ENCODE measurements at places on chromosomes 1 and 21. TPM values are rescaled to one million over a fixed set of nuclear protein-coding genes. Genes with fewer than 3 reads are reported as not detected.

Gene C2CD4D
- 1.4 TPM for total RNA-seq

Gene ENTREP3
- 15.8 TPM for total RNA-seq

Gene SPATA21
- total RNA-seq = 6.0 TPM

Gene SMYD3
- total RNA-seq = 38.8 TPM

Gene TNFRSF8
- 6.9 TPM for total RNA-seq

Gene E2F2
- total RNA-seq = 6.6 TPM

Gene OR14K1
- total RNA-seq = 3.0 TPM

Gene HNRNPCL2
- not detected for total RNA-seq

Gene CACNA1S
- total RNA-seq = 0.12 TPM

Gene SLC9C2
- total RNA-seq = 15.8 TPM

Gene FCMR
- 1.3 TPM for total RNA-seq

Gene LRRC71
- 23.1 TPM for total RNA-seq

Gene EBNA1BP2
- 74.0 TPM for total RNA-seq

Gene COL11A1
- 4.0 TPM for total RNA-seq

Gene IGSF5
- total RNA-seq = 0.62 TPM

Gene PAX7
- 0.16 TPM for total RNA-seq

Gene CRABP2
- 2.1 TPM for total RNA-seq

Gene PALMD
- 23.5 TPM for total RNA-seq

Gene OPTC
- total RNA-seq = 0.55 TPM

Gene EFNA1
- 13.1 TPM for total RNA-seq

Gene KRTAP25-1
- not detected for total RNA-seq

Gene PLPPR4
- 8.7 TPM for total RNA-seq

Gene LEPR
- total RNA-seq = 9.1 TPM

Gene NTMT2
- total RNA-seq = not detected

Gene IVL
- total RNA-seq = not detected

Gene GBP5
- 5.6 TPM for total RNA-seq

Gene PLA2G2D
- total RNA-seq = not detected

Gene CYP2J2
- total RNA-seq = 3.1 TPM

Gene B3GALT5
- total RNA-seq = 2.7 TPM

Gene PM20D1
- 0.81 TPM for total RNA-seq

Gene OR14A2
- 0.94 TPM for total RNA-seq

Gene OLFML2B
- total RNA-seq = 31.3 TPM

Gene CD2
- 1.4 TPM for total RNA-seq

Gene LCE2A
- not detected for total RNA-seq

Gene UBXN10
- 23.7 TPM for total RNA-seq

Gene ITGB2
- 29.5 TPM for total RNA-seq

Gene FHL3
- 28.7 TPM for total RNA-seq

Gene LRRC53
- not detected for total RNA-seq

Gene CHRM3
- total RNA-seq = 6.5 TPM

Gene CCDC30
- 5.8 TPM for total RNA-seq

Gene CDC7
- total RNA-seq = 15.5 TPM

Gene CD52
- total RNA-seq = not detected

Gene CDKN2C
- total RNA-seq = 7.4 TPM

Gene DCDC2B
- 1.7 TPM for total RNA-seq

Gene CBR1
- total RNA-seq = 137 TPM

Gene CLCA1
- 0.12 TPM for total RNA-seq

Gene C8B
- total RNA-seq = 0.39 TPM

Gene NBPF6
- total RNA-seq = 6.8 TPM

Gene MYOM3
- 26.8 TPM for total RNA-seq

Gene CLDN17
- not detected for total RNA-seq
